ENCODE measurements at places on chromosomes 7 and 10.
A peak's percentile ranks its signal among the peaks of the same experiment; 100 is the strongest.

DNA sequence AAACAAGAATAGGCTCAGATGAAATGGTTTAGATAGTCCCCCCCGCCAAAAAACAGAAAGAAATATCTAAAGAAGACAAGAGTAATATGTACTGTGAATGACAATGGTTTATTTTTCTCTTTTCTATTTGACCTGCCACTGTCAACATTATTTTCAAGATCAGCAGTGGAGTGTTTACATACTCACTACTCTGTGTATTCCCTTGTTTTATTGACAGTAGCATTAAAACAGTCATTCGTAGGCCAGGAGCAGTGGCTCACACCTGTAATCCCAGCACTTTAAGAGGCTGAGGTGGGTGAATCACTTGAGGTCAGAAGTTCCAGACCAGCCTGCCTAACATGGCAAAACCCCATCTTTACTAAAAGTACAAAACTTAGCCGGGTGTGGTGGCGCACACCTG is 245.3 kb upstream of the SLC26A5 start:
- no peak for DNase-seq

DNA sequence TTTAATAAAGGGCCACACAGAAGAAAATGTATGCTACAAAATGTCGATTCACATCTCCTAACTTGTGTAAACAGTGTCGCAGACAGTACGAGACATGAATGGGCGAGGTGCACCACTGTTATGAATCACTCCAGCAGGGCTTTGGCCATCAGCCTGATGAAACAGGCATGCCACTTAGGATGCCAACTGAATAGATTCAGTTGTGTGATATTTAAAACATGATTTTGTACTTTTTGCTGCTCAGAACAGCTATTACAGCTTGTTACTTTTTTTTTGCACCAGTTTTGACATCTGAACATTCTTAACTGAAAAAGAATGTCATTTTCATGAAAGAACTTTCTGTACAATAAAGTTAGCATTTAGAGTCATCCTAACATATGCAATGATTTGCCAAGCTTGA is 138.1 kb downstream of the VTI1A start:
- DNase-seq, result no peak

GRCh38 chr10:71260622-71261325 is 48.4 kb downstream of the UNC5B start:
- DNase-seq, result no peak

GRCh38 chr7:904847-905246 is 28.5 kb downstream of the GET4 start:
- no peak for DNase-seq

DNA sequence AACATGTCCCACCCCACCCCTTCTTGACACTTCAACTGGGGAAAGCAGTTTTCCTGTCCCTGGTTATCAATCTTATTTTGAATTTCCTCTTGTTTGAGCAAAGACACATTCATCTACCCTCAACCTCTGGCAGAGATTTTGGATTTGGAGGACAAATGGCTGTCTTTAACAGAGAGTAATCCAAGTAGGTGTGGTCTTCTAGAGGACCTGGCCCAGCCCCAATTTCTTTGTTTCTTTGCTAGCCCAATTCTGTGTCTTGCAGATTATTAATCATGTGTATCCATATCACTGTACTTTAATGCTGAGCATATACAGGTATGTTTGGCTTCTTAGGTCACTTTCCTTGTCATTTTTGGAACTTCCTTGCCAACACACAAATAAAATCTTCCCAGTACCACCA is 58.8 kb upstream of the ADCY1 start:
- no peak for DNase-seq

DNA sequence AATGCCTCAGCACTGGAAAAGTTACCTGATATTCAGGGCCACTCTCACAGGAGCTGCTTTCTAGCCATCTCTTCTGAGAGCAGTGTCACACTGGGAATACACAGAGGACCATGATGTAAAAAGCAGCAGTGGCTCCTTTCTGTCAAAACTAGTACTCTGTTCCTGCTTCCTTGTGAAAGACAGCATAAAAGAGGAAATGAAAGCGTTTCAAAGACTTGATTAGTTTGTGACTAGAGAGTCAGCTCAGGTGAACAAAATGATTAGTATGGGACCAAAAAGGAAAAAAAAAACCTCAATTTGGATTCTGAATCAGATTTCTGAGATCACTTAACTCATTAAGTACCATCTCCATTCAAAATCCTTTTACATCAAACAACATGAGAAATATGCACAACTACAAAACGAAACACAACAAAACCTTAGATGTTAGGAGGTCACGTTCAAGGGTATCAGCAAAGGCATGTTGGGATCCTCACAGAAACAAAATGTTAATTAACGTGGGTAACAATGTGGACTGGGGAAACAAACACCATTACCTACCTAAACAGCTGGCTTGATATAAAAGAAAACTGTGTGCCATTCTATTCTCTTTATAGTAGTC is 103.7 kb downstream of the MACC1 start:
- DNase-seq, result no peak

GRCh38 chr7:140358412-140359051 is 39.8 kb downstream of the SLC37A3 start:
- DNase-seq, result peak; percentile 37

DNA sequence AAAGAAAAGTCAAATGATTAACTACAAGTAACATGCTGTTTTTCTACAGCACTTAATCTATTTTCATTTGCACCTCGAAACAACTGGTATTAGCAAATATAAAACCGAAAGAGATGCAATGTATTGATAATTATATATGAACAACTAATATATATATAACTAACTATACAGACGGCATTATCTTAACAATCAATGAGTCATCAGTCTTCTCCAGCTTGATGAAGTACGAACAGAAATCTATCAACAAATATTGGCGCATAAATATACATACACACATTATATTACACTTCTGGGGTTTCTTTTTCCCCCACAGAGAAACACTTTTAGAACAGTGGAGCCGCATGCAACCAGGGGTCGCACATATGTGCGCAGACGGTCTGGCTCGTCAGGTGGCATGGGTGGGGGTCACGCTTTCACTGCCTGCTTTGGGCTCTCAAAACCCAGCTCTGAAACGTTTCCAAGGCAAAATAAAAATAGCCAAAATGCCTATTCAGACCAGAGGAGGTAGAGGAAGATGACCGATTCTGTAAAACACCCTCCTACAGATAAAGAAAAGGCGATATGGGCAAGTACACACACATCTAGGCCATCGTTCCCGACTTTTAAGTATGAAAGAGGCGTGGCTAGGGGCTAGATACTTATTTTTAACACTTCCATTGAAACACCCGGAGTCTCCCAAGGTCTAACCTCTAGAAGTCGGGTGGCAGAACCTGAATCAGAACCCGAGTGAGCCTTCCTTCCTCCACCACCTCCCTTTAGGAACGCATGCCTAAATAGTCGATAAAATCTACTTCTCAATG is 1.7 kb downstream of the ARHGAP12 start:
- DNase-seq, result peak; percentile 24

GRCh38 chr7:138871065-138871813 is 73.2 kb upstream of the ATP6V0A4 start:
- DNase-seq, result no peak

- DNase-seq, result no peak
Measured at GRCh38 chr10:43090664-43091063, 13.8 kb downstream of the RET start.

GRCh38 chr7:34091321-34091917 is 186.1 kb downstream of the BMPER start:
- peak; percentile 16 for DNase-seq

DNA sequence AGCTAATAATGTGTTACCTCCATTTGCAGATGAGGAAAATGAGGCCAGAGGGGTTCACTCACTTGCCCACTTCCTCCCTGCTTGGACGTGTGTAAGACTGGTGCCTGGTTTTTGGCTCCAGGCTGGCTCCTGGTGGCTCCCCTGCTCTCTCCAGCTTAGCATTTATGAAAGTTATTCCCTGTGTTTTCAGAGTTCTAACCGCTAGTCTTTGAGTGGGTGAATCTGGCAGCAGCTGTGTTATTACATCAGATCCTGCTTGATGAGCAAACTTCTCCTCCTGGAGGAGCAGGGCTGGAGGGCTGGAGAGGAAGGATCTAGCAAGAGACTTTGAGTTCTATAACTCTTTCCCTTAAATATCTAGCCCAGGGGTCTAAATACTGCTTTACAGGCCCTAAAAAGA is 80.9 kb upstream of the AGBL3 start:
- DNase-seq, result no peak

DNA sequence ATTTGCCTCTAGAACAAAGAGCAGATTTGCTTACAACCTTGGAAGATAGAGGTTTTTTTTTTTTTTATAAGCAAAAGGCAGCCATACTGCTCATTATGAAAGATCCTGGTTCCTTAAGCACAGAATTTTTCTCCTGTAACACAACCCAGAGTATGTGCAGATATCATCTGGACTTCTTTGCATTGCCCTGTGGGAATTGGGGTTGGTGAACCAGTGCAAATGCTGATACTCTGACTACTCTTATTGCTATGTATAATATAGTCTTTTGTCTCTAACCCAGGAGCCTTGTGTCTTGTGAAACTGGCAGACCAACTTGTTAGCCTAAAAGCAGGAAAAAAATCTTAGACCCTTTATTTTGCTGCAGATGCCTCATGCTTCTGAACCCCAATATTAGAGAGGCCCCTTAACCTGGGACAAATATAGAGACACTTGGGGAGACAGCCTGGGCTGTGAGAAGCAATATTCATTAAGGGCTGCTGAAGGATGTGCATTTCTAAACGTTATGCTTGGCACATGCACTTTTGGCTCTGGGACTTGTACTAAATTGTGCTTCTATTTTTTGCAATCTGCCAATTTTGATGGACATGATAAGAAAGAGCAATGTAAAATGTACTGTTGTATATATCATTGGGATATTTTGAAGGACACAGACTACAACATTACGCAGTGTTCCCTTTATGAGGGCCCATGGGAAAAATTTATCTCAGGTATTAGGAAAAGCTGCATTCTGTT is 78.9 kb downstream of the ANLN start:
- DNase-seq, result no peak

- peak; percentile 36 for DNase-seq
Measured at GRCh38 chr7:27171637-27172314, 2.3 kb downstream of the HOXA10 start.

DNA sequence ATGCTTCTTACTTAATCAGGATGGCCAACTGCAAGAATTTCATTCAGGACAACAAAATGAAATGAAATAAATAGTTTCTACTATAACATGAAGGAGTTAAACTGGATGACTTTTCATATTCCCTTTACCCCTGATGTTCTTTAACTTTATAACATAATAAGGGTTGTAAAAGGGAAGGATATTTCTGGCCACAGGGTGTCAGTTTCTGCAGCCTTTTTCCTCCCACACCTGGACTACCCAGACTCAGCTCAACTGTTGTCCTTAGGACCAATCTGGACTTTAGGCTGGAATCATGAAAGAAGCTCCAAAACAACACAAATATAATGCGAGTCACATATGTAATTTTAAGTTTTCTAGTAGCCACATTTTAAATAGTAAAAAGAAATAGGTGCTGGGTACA is 43.4 kb downstream of the PRPS1L1 start:
- DNase-seq, result no peak

- no peak for DNase-seq
Measured at GRCh38 chr10:22761569-22762220, 47.3 kb upstream of the PIP4K2A start.

DNA sequence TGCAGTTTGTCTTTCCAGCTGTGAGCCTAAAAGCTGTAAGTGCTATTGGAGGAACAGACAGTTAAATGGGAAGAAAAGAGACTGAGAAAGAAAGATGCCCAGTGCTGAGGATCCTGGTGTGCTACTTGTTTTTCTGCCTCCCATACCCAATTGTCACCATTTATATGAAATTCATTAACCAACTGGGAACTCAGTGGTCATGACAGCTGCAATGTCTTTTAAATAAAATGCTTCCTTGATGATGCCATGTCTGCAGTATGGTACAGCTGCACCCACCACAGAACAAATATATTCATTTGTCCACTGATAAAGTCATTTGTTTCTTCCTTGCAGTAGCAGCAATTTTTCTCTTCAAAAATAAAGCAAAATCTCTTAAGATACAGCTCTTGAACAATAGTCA is 15.6 kb upstream of the RTKN2 start:
- DNase-seq, result no peak

Data from activated T-cell treated with anti-CD3 and anti-CD28 coated beads, Interleukin-2, amount 50 U/mL, for 48 hours (primary cell).